SJSA1 (cell line): ENCODE measurements at places on chromosomes 2 and 18. TPM values are rescaled to one million over a fixed set of nuclear protein-coding genes. Genes with fewer than 3 reads are reported as not detected.

CAPN14 gene
- 0.41 TPM in 1 of 2 replicates, not detected in the other for total RNA-seq

LINC00305 gene
- not detected in 2 replicates for total RNA-seq

EGR4 gene
- total RNA-seq, result not detected in 2 replicates

MOCOS gene
- 0.16 and 0.34 TPM in 2 replicates for total RNA-seq

IL1R1 gene
- 10.0 and 12.7 TPM in 2 replicates for total RNA-seq

TRMT61B gene
- total RNA-seq, result 14.6 and 16.6 TPM in 2 replicates

L3MBTL4 gene
- 6.8 and 10.6 TPM in 2 replicates for total RNA-seq

EXOC6B gene
- total RNA-seq, result 11.2 and 26.5 TPM in 2 replicates

PPM1B gene
- total RNA-seq, result 38.8 and 41.2 TPM in 2 replicates

MIB1 gene
- 53.0 and 65.4 TPM in 2 replicates for total RNA-seq

- H3K4me1 ChIP-seq, result peaks cover 38% of the 10 kb centered on the region
- H3K4me3 ChIP-seq, result no peak overlapping the region
- DNase-seq, result no peak
- peaks cover 4% of the 10 kb centered on the region; the same call in 1 of the 2 replicates for H3K36me3 ChIP-seq
- no peaks in the 10 kb centered on the region for H3K27me3 ChIP-seq
Observed at GRCh38 chr18:62827397-62827796, 112.1 kb downstream of the PHLPP1 start.

DNA sequence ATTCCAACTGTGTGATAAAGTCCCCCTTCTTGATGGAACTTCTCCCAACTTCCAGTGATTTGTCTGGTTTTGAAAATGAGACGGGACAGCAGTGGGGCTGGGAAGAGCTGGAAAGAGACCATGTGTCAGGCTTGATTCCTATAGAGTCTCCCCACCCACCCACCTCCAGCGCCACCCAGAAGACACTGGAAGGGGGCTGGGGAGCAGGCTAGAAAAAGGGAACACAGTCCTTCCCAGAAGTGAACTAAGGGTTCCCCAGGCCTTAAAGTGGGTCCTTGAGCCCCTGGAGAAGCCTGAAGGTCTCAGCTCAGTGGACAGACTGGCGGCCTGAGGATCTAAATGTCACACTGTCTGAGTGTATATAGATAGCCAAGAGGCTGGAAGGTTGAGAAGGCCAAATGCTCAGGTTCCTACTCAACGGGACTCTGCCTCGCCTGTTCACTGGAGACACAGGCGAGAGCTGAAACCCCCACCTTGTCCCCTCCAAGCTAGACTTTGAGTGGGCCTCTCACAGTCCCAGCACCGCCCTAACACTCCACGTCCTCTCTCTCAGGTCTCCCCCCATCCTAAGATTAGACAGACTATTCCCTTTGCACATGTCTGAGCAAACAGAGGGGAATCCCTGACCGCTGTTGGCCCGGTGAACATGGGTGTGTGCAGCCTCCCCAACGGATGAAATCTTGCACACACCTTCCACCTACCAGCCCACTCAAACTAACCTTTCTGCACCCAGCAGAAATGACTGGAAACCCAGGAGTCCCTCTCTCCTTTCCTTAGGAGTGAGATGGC is 1.6 kb downstream of the PKDCC start:
- H3K36me3 ChIP-seq, result peaks cover 35% of the 10 kb centered on the region
- no peak overlapping the region for H3K27ac ChIP-seq
- no peak for DNase-seq
- peaks cover 58% of the 10 kb centered on the region for H3K4me1 ChIP-seq
- peak overlapping the region; percentile 88 for H3K4me3 ChIP-seq
- no peaks in the 10 kb centered on the region for H3K27me3 ChIP-seq

GRCh38 chr2:235940330-235940729 is 227.9 kb downstream of the GBX2 start:
- H3K27me3 ChIP-seq, result no peaks in the 10 kb centered on the region
- H3K36me3 ChIP-seq, result peaks cover 38% of the 10 kb centered on the region
- peaks cover 27% of the 10 kb centered on the region for H3K4me1 ChIP-seq
- peak; percentile 93 for DNase-seq

DNA sequence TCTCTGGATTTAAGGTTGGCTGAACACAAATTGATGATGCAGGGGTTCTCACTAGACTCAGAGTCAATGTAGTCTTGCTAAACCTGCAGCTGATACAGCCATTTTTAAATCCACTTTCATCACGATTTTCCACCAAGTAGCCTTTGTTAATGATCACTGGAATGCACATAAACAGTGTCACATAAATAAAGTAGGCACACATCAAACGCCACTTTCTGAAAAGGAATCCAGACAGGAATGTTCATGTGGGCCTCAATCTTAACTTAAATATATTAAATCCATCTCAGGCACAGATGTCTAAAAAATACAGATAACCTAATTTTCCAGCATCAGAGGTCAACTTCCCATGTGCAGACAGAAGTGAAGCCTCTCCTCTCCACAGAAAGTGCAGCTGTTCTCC is 58.3 kb downstream of the LAMA1 start:
- H3K27ac ChIP-seq, result no peak overlapping the region
- no peaks in the 10 kb centered on the region for H3K27me3 ChIP-seq
- peak; percentile 21 for DNase-seq
- H3K36me3 ChIP-seq, result no peaks in the 10 kb centered on the region
- H3K4me3 ChIP-seq, result no peak overlapping the region

DNA sequence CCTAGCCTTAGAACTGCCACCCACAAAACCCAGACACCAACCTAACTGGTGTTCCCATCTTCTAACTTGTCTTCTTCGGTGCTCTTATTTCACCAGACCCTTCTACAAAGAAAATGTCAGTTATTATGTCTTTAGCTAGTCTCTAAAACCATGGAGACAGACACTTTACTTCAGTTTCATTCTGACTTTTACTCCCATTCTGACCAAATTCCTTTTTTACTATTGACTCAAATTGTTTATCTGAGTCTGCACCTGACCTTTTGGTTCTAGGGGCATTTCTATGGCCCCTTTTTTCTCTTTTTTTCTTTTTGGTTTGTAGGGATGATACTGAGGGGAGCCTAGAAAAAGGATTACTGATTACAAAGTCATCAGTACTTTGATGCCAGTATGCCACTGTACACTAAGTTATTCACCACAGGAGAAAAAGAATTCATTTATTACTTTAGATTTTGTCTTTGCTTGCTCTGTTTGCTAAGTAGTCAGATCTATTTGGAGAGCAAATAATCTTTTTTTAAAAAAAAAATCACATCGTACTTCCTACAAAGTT is 6.8 kb upstream of the SLC1A4 start:
- no peak overlapping the region for H3K4me3 ChIP-seq
- H3K27me3 ChIP-seq, result no peaks in the 10 kb centered on the region
- H3K36me3 ChIP-seq, result no peaks in the 10 kb centered on the region
- DNase-seq, result no peak
- H3K4me1 ChIP-seq, result peaks cover 29% of the 10 kb centered on the region

GRCh38 chr2:67318563-67318962 is 78.6 kb upstream of the ETAA1 start:
- H3K4me3 ChIP-seq, result no peak overlapping the region
- DNase-seq, result no peak
- H3K27ac ChIP-seq, result no peak overlapping the region

GRCh38 chr2:5782103-5782502 is 89.9 kb downstream of the SOX11 start:
- no peaks in the 10 kb centered on the region for H3K27me3 ChIP-seq
- no peak overlapping the region for H3K4me3 ChIP-seq
- no peaks in the 10 kb centered on the region for H3K36me3 ChIP-seq
- H3K27ac ChIP-seq, result no peak overlapping the region
- no peak for DNase-seq
